ENCODE measurements at places on chromosomes 1 and 21.
A peak's percentile ranks its signal among the peaks of the same experiment; 100 is the strongest.

GRCh38 chr1:206116191-206116872 lies 856 bp downstream of the AVPR1B start:
- no peak for DNase-seq

GRCh38 chr1:234758851-234759250 lies 148.9 kb upstream of the IRF2BP2 start:
- no peak for DNase-seq

DNA sequence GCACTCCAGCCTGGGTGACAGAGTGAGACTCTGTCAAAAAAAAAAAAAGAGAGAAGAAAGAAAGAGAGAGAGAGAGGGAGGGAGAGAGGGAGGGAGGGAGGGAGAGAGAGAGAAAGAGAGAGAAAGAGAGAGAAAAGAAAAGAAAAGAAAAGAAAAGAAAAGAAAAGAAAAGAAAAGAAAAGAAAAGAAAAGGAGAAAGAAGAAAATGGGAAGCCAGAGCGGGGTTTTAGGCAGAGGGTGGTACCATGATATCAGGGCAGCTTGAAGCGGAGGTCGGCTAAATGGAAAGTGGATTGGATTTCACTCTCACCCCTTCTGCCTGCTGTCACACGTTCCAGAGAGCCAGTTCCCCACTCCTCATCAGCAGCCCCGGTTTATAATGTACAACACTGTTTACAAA lies 1.9 kb downstream of the TMCO4 start:
- DNase-seq: no peak

DNA sequence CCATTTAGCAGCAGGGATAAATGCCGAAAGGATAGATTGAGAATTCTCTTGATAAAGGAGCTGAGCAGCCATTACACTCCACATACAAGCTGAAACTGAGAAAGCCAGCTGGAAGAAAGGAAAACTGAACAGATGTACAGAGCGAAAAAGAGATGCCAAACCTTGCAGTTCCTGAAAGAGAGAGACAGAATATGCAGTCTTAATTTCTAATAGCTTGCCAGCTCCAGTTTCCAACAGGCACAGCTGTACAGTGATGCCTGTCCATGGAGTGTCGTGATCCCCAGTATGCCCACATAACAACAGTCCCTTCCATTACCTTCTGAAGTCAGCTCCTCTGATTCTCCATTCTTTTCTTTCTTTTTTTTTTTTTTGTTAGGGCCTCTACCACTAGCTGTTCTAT lies 22.7 kb downstream of the ABL2 start:
- DNase-seq: no peak

DNA sequence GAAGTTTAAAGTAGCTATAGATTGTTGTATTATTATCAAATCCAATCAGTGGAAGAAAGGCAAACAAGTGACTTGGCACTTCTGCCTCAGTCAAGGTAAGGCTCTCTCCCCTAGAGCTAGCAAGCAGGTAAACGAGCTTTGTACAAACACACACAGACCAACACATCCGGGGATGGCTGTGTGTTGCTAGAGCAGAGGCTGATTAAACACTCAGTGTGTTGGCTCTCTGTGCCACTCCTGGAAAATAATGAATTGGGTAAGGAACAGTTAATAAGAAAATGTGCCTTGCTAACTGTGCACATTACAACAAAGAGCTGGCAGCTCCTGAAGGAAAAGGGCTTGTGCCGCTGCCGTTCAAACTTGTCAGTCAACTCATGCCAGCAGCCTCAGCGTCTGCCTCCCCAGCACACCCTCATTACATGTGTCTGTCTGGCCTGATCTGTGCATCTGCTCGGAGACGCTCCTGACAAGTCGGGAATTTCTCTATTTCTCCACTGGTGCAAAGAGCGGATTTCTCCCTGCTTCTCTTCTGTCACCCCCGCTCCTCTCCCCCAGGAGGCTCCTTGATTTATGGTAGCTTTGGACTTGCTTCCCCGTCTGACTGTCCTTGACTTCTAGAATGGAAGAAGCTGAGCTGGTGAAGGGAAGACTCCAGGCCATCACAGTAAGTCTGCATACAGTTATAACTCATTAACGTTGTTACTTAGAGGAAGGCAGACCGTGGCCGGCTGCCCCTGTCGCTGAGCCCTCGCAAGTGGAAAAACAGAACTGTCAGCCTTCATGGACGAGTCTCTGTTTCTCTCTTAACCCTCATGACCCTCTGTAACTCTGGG lies at the start of gene PALMD:
TSS of gene PALMD (plus strand) at position 415 of the 833 bp plus-strand sequence. CDS start at position 620, 205 bp downstream.
- DNase-seq: no peak

DNA sequence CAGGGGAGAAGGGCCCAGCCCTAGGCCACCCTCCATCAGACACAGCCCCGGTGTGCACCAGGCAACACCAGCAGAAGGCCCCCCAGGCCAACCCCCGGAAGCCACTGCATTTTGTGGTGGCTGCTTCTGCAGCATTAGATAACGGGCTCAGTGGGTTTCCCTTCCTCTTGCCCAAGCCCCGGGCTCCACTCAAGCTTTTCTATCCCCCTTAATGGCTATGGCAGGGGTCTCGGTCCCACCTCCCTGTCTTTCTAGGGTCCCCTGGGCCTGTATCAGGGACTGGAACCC lies 18.9 kb downstream of the C1orf174 start:
- no peak for DNase-seq

GRCh38 chr1:181482521-181483284 lies 614 bp upstream of the CACNA1E start:
- DNase-seq: no peak

GRCh38 chr1:15128520-15129313 lies 24.8 kb upstream of the TMEM51 start:
- no peak for DNase-seq

DNA sequence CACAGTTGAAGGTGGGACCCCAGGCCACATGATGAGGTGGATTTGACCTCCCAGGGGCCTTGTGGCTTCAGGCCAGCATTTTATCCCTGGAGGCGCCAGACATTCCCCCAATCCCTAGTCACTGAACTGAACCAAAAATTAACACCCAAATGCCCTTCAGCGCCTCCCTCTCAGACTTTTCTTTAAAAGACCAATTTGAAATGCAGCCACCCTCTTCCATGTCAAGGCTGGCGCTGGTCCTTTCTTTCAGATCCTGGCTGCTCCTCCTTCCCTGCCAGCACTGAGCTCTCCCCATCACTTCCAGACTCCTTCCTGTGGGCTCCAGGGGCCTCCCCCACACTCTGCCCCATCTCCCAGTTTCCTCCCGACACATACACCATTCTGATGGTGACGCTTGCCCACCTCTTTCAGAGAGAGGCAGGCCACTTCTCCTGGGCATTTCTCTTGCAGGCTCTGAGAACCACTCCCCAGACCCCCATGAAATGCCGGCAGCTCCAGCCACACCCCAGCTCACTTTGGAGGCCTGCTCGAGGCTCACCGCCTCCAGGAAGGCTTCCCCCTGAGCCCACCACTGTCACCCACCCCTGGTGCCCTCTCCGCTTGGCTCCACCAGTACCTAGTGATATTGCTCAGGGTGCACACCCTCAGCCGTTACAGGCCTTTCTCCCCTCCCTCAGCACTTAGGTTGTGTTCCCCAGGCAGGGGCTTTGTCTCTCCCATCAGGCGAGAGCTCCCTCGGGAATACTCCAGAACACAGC lies 27.0 kb downstream of the NAV1 start:
- no peak for DNase-seq

- peak; percentile 49 for DNase-seq
Measured at GRCh38 chr21:39022863-39023693, 160.2 kb downstream of the PSMG1 start.

DNA sequence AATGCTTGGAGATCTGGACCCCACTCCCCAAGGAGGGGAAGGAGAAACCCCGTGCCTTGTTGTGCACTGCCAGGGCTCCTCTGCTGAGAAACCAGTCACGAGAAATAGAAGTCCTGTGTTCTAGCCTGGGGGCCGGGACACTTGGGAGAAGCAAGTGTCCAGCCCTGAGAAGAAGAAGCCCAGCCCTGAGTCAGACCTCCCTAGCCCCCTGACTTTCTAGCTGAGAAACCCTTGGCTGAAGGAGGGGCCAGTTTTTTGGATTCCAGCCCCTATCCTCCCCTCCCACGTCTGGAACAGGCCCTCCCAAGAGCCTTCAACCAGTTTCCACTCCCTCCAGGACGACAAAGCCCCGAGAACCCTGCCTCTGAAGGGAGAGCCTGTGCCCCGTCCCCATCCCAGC lies 100.5 kb downstream of the NAV1 start:
- no peak for DNase-seq

DNA sequence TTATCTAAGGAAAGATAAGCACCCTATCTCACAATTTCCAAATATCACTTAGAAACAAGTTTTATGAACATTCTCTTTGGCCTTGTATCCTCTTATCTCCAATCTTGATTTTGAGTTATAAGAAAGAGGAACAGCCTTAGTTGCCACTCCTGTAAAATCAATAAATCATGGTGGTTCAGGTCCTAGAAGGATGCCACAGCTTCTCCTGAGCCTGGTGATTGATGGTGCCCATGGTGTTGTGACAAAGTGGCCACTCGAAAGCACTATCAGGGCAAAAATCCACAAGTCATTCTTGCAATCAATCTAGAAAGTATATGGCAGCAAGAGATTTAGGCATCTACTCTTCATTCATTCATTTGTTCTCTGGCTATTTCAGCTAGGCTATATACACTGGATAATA lies 27.8 kb downstream of the GBP6 start:
- DNase-seq: no peak

Data from cortex of kidney (tissue), 1 donor.